ENCODE measurements at places on chromosomes 16 and 17.

DNA sequence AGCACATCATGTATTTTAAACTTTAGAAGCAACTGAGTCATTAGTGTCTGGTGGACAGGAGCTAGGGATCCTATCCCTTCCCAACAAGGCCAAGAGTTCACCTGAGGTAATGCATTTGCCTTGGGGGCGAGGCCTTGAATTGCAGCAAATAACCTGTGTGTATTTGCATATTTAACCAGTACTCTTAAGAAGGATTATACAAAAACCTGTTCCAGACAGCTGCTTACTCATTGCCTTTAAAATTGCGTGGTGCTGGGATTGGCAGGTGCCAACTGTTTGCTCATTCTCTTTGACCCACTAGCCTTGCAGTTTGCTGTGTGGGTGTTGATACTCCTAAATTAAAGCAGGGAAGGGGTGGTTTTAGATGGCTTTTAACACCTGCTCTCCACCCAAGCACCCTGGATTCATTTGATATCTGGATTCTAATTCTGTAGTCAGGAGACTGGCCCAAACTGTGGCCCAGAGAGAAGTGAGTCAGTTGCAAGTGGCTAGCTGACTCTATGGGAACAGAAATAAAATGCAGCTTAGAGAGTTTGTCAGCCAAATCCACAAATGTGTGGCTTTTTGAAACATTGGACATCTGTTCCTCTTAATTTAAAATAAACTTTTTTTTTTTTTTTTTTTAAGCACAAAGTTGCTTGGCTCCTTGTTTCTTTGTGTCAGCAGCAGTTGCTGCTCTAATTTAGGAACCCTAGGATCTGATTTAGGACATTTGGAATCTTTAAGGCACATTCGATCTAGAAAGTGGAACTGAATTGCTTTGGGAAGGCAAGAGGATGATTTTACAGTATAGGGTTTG lies 46.9 kb downstream of the TUBD1 start:
- DNase-seq, result no peak

DNA sequence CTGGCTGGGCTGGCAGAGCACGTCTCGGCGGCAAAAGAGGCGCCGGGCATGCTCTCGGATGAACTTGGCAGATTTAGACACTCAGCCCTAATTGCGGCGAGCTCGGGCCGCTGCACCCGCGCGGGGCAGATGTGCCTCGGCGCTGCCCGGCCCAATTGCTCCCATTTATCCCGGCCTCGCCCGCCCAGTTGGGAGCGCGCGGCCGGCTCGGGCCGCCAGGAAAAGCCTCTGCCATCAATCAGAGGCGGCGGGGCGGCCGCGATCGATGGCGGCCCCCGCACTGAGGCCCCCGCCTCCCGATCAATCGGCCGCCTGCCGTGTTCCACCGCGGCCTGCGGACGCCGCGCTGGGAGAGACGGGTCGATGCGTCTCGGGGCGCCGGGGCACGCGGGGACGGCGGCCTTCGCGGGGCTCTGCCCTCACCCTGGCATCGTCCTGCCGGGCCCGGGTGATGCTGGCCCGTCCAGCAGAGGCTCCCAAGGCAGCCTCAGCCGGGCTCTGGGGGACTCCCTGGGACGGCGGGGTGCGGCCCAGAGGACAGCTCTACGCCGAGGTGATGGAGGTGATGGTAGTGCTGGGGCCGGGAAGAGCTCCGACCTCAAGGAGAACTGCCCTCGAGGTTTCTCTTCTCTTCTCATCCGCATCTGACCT lies 200.9 kb upstream of the N4BP1 start:
- DNase-seq, result no peak

GRCh38 chr17:58325976-58326468 lies 2.6 kb downstream of the TSPOAP1 start:
- no peak for DNase-seq

GRCh38 chr17:10648381-10648780 lies 8.7 kb downstream of the MYH3 start:
- no peak for DNase-seq

- no peak for DNase-seq
These were observed 12.8 kb upstream of the RAP1GAP2 start for GRCh38 chr17:2783310-2784030.

DNA sequence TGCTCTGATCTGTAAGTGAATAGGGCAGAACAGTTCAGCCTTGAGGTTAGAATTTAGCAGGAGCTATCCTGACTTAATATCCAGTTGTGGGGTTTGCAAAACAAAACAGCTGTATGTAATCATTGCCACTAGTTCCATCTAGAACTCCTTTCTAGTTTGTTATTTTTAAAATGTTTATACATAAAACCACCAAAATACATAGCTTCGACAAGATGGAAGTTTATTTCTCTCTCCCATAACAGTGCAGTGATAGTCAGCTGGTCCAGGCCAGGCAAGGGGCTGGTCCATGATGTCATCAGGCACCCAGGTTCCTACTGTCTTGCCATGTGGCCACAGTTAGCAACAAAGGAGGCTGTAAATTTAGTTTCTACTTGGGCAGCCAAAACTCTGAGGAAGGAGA lies 10.5 kb upstream of the PLK1 start:
- no peak for DNase-seq

DNA sequence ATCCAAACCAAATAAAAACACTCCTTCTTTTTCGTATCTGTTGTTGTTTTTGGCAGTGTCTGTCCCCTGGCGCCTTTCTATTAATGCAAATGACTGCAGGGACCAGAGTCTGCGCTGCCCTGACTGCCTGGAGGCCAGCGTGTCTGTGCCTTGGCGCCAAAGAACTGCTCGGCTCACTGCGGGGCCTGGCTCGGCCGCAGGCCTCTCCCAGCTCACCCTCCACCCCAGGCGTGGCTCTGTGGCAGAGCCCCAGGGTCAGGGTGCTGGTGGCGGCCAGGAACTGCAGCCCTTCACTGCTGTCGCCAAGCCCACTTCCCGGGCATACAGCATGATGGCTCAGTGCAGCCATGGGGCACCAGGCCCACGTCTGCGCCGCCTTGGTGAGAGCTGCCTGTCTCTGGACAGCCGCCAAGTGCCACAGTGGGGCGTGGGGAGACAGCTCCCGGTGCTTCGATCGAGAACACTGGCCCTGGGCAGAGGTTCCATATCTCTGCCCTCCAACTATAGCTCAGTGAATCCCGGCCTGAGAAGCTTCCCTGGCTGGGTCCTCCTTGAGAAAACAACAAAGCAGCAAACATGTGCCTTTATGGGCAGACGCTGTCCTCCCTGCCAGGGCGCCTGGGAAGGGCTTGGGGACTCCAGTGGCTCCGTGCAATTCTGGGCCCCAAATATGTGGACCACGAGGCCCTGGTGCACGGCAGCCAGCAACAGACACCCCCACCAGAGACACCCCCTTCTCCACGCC lies 11.1 kb downstream of the CANT1 start:
- DNase-seq, result no peak

DNA sequence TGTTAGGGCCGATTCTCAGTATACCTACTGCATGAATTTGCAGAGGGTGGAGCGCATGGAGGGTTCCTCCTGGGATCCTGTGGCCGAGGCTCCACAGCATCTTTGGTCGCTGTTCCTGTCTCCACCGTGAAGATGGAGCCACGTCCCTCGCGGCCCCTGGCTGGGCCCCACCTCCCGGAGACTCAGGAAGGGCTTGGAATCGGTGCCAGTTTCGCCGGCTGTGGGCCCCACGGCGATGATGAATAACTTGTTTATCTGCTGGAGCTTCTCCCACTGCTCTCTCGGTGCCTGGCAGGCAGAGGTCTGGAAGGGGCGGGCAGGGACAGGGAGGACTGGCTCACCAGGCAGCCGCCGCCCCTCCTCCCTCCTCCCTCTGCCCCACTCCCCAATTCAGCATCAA lies 8.1 kb downstream of the SLC5A11 start:
- DNase-seq, result no peak

GRCh38 chr16:50550866-50551641 lies 2.9 kb downstream of the NKD1 start:
- no peak for DNase-seq

DNA sequence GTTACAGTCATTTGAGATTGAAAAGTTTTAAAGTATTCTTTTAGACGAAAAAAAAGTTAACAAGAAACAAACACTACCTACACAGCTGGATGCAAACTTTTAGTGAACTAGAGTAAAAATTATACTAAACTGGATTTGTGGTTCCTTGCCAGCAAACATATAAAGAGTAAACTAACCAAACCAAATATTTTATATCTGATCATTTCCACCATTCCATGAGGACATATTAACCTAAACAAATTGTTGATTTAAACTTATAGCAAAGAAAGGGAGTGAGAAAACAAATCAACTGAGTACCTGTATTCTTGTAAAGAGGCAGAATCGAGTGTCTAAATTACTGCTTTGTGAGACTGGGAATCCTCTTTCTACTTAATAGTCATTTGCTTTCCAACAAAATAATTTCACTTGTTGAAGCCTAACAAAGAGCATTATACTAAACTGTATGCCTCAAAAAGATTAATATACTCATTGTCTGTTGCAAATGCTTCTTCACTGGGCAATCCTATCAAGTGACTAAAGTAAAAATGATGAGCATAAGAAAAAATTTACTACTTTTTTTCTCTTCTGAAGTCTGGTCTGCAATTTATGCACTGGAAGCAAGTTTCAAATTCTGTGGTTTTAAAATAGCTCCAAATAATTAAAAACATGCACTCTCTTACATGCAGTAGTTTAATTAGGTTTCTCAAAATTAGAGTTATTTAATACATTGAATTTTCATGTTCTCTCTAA lies 37.5 kb downstream of the AKAP10 start:
- DNase-seq, result no peak

- no peak for DNase-seq
These were observed 791 bp upstream of the SUPT4H1 start for GRCh38 chr17:58352596-58353388.

- no peak for DNase-seq
These were observed 270.6 kb upstream of the PMFBP1 start for GRCh38 chr16:72442385-72443158.

DNA sequence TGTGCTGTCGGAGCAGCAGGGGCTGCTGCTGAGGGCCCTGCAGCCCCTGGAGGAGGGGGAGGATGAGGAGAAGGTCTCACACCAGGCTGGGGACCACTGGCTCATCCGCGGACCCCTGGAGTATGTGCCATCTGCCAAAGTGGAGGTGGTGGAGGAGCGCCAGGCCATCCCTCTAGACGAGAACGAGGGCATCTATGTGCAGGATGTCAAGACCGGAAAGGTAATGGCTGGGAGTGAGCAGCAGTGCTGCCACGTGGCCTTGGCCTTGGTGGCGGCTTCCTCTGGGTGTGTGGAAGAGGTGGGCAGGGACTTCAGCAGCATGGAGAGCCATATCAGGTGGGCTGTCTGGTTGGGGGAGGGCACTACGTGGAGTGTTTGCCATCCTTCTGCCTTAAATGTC lies 20.0 kb downstream of the MVP start:
- no peak for DNase-seq

DNA sequence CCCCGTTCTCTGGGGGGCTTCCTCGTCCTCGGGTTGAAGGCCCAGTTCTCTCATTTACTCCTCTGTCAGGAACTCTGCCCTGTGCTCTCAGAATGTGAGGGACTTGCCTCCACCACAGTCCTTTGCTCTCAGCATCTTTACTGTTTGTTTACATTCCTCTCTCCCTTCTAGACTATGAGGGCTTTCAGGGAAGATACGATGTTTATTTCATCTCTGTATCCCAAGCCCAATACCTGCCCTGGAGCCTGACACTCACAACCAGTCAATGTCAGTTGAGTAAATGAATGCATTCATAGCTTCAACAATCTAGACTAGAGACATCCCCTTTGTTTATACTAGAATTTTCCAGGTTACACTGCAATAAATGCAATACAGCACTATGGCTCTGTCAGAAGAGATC lies 409.6 kb upstream of the CDH11 start:
- no peak for DNase-seq

GRCh38 chr17:6166492-6167179 lies 96.5 kb downstream of the WSCD1 start:
- DNase-seq, result no peak

DNA sequence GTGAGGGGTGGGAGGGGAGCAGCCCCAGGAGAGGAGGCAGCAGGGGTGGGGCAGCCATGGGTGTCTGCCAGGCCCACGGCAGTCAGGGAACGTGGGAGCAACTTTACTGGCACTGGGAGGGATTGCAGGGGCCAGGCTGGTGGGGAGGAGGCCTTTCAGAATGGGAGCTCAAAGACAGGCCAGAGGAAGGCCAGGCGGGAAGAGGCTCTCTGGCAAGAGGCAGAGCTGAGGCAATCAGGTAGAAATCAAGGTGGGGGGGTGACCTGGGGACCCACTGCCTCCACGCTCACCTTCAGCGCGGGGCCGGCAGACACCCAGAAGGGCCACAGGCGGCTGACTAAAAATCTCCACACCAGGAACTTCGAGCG lies 11.9 kb upstream of the GSE1 start:
- no peak for DNase-seq

DNA sequence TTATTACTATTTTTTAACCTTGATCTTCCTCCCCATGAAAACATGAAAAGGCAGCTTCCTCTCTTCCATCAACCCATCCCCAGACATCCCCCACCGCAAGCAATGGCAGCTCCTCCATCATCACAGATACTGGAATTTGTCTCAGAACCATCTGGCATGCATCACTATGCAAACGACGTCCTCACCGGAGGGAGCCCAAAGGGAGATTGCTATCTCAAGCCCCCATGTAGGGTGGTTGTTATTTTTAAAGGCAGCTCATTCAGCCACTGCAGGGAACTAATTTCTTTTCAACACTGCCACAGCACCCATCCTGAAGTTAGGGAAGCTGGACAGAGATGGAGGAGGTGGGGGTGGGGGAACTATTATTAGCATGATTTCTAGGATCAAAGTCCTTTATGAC lies 222.5 kb downstream of the FOXL1 start:
- DNase-seq, result no peak

- DNase-seq, result no peak
These were observed 22.7 kb upstream of the KIF19 start for GRCh38 chr17:74303305-74303704.

DNA sequence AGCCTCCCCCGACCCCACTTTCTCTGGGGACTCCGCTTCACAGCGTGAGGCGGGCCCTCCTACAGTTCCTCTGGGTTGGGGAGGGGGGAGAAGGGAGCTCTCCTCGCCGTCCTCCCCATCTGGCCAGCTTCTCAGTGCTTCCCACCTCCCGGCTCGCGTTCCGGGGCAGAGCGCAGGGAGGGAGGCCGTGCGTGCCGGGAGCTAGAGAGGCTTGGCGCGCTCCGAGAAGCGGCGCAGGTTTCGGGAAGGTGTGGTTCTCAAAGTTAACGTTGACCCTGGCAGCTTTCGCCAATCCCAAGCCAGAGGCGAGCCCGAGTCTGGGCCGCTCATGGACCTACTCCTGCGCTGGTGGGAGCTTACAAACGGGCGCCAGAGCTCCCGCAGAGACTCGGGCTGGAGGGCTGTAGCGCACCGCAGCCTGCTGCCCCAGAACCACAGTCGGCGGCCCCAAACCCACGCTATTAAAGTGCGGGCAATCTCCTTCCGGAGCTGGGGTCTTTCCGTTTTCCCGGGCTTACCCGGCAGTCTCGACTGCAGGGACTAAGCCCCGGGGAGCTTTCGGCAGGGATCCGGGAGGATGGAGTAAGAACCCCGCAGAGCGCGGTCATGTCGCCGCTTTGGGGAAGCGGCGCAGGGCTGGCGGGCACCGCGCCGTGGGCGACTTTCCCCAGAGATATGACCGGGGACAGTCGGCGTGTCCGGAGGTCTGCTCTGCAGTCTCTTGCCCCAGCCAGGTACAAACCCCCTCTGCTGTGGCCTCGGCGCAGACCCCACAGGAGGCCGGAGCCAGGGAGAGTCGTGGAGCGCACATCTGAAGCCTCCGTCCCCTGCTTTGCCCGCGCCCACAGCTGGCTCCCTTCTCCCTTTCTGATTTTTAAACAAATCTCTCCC lies 787 bp downstream of the CDH11 start:
- no peak for DNase-seq

- DNase-seq, result no peak
These were observed 390.1 kb downstream of the RBFOX1 start for GRCh38 chr16:7722761-7723160.

GRCh38 chr17:81054881-81055370 lies 20.0 kb downstream of the BAIAP2 start:
- DNase-seq, result no peak

- no peak for DNase-seq
These were observed 15.0 kb upstream of the SPACA3 start for GRCh38 chr17:32976605-32977004.
